ENCODE measurements at places on chromosomes 5 and 9. TPM values are rescaled to one million over a fixed set of nuclear protein-coding genes. Genes with fewer than 3 reads are reported as not detected.

GRCh38 chr5:124941051-124942049 lies 194.9 kb upstream of the ZNF608 start:
- no peak for DNase-seq

- DNase-seq, result peak; percentile 89
Observed at GRCh38 chr5:72302171-72302570, 17.9 kb downstream of the MRPS27 start.

DNA sequence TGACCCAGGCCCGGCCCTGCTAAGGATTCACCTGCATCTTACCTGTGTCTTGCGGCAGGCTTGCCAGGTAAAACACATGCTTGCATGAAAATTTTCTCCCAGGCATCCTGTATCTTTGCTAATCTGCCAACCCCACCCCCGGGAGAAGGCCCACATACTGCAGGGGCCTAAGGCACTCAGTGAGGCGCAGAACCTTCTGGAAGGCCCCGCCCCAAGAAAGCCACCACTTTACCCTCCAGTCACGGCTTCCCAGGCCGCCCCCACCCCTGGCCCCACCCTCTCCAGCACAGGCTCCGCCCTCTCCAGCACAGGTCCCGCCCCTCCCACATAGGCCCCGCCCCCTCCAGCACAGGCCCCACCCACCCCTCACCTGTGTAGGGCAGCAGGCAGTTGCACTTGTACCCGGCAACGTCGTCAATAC lies 29.8 kb upstream of the SEC16A start:
- DNase-seq, result no peak

PTPRD gene
- 118 TPM for total RNA-seq

BTNL3 gene
- 0.34 TPM for total RNA-seq

DNA sequence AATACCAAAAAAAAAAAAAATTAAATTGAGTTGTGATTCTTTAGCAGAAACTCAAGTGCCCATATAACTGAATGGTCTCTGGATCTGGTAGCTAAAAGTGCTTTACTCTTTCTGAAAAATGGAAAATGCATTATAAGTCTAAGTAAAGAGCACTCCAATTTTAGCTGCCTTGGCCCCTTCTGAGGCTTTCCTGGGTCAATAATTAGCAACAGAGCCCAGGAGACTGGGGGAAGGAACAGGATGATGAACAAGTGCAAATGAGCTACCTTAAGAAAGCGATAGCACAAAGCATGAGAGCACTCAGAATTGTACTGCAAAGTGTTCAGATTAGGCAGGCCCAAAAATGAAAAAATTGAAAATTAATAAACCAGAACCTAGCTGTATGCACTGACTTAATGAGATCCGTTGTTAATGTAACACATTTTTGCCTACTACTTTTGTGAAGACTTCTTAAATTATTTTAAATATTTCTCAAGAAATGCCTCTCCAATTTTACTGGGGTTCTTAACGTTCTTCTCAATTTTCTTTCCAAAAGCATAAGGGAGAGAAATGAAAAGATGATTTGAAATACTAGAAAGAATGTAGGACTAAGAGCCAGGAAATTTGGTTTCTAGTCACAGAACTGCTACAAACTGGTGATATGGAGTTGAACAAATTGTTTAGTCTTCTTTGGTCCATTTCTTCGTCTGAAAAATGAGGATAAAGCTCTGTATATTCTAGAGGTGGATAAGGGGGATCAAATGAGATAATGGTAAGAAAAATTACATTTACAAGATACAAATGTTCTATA lies 566.1 kb downstream of the PDE4D start:
- no peak for DNase-seq

GRCh38 chr9:136238342-136238732 lies 7.3 kb downstream of the QSOX2 start:
- no peak for DNase-seq

- no peak for DNase-seq
Observed at GRCh38 chr5:81994679-81995078, 22.9 kb downstream of the ATG10 start.

DNA sequence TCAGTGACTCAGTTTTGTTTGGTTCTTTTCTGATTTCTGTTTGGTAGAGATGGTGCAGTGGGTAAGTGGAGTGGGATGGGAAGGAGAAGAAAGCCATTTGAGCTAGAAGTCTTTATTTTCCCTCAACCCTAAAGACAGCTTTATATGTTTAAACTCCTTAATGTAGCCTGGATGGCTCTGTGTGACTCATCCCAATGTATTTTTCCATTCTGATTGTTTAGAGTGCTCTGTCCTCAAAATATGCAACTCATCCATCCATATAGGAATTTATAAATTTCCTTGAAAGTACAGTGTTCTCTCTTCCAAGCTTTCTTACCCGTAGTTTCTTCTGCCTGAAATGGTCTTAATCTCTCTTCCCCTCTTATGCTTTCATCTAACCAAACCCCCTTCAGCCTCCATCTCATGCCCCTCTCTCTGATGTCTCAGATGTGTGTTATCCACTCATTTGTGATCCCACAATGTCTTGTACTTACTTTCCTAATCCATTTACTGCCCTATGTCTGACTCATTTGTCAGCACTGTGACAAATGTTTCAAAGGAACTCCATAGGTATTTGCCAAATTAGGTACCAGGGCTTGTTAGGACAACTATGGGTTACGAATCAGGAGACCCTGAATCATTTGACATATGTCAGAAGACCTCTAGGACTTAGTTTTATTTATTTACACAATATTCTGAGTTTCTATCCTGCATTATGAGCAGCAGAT lies 217.5 kb upstream of the SGCD start:
- no peak for DNase-seq

DNA sequence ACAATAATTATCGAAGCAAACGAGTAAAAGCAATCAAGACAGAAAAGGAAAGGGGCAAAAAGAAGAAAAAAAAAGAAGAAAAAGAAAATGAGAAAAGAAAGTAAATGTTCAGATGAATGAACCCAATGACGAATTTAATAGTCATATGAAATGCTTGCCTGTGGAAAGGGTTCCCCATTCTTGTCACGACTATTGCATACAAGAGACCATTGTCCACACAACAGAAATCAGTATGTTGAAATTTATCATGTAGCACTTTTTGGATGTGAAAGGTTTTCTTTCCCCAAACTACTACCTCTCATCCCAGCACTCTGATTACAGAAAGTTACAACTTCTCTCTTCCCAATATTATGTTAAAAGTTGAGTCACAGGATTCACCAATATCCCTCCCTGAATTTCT lies 162.4 kb downstream of the ZDHHC21 start:
- no peak for DNase-seq

- DNase-seq, result no peak
Observed at GRCh38 chr9:6598249-6598725, 47.2 kb downstream of the GLDC start.

DNA sequence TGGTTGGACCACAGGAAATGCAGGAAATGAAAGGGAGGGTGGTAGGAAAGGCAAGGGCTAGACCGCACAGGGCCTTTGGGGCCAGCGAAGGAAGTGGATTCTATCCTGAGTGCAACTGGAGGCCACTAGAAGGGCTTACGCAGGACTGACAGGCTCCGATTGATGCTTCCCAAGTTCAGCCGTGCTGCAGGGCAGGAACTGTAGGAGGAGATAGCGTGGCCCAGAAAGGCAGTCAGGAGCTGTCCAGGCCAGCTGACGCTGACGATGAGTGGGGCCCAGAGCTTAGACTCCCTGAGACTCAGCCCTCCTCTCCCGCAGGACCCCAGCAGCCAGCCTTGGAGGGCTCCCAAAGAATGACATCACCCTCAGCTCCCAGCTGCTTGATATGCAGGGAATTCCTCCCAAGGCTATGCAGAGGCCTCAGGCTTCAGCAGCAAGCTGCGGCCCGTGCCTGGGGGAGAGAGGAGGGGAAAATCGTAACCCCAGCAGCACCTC lies 48.8 kb downstream of the KCNIP1 start:
- peak; percentile 53 for DNase-seq
